ENCODE measurements at places on chromosomes 6 and 20.

GRCh38 chr6:14354919-14355572 is 237.5 kb downstream of the CD83 start:
- ATAC-seq, result no peak

DNA sequence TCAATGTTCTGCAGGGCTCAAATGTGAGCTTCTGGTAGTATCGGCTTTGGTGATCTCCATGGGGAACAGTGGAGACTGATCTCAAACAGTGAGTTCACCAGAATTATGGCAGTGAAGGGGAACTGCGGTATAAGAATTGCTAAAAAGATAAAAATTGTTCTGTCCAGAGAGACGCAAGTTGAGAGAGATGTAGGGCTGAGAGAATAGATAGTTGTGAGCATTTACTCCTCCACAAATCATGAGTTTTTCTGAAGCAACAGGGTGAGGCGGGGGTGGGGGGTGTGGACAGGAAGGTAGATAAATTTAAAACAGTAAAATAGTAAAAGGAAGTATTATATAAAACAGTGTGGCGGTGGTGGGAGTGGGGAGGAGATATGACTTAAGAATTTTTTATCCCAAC is 98.6 kb upstream of the NEDD9 start:
- no peak for ATAC-seq

DNA sequence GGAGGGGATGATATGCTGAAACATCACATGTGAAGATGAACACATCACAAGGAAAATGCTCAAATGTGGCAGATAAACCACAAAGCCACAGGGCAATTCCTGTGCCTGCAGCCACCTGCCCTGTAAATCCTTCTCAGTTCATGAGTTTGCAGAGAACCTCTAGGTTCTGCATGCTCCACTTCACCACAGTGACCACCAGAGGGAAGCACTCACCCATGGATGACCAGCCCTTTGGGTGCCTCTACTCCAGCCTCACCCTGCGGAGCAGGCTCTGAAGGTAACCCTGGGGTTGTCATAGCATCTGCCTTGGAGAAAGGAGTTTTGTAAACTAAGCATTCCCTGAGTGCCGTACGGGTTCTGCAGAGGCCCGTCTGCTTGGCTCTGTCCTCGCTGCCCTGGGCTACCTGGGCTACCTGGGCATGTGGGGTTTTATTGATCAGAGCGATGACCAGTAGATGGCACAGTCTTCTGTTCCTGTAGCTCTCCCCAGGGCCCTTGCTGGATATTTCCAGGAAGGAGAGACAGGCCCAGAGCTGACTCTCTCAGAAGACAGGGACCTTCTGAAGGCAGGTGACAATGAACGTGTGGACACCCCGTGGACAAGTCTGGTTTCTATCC is 31.7 kb upstream of the CST1 start:
- peak; percentile 75 for ATAC-seq

DNA sequence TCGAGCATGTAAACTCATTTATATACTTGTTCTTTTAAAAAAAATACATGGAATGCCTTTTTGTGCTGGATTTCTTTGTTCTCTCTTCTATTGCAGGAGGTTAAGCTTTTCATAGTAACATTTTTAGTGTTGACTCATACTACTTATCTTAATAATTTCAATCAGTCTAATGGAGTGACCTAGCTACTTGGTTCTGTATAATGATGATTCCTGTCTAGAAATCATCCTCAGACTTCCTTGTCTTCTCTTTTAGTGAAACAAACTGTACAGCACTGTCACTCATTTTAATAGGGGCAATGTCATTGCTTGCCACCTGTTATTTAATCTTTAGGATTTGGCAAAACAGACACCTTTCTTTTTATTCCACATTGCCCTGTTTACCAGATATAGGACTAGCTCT is 62.3 kb downstream of the ADGRB3 start:
- ATAC-seq, result no peak

GRCh38 chr20:62790075-62790474 is 6.2 kb upstream of the MRGBP start:
- ATAC-seq, result no peak

DNA sequence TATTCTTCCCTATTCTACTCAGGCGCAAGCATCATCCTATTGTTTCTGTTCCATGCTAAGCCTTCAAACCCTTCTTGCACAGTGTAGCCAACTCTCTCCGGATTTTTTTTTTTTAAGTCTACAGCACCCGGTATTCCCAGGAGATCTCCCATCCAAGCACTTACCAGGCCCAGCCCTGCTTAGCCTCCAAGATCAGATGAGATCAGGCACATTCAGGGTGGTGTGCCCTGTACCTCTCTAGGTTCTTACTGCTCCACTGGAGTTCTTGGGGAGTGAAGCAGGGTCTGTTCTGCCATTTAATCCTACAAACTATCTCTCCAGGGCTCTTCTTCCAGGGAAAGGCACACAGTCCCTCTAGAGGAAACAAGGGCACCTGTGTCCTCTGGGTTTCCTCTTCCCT is 14.9 kb upstream of the NUP153 start:
- ATAC-seq, result no peak

DNA sequence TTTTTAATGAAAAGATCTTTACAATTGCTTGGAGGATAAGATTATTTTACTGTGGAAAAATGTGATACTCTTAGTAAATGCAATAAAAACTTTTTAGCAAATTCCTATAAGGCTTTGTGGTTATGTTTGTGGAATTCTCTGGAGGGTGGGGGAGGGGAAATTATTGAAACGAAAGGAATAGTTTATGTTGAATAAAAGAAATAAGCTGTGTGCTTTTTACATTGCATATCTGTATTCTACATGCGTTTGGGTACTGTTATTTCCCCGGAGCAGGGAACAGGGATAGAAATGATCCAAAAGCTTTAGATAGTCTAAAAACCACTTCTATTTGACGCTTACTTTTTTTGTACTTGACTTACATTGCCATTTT is 143.8 kb downstream of the SLC16A10 start:
- no peak for ATAC-seq

Data from SK-N-SH treated with all-trans-retinoic acid at 6 μM for 48 hours (cell line).